Left kidney (tissue), 8 donors: ENCODE measurements at places on chromosomes 2 and 18. TPM values are rescaled to one million over a fixed set of nuclear protein-coding genes. Genes with fewer than 3 reads are reported as not detected.

The RIT2 gene
- 0.13 TPM for polyA plus RNA-seq

The CPS1 gene
- polyA plus RNA-seq: 6.1 TPM

The ZAP70 gene
- 2.2 TPM for polyA plus RNA-seq

The MLPH gene
- polyA plus RNA-seq: 3.6 TPM

The SCN3A gene
- 0.60 TPM for polyA plus RNA-seq

The LOXHD1 gene
- polyA plus RNA-seq: 1.4 TPM

The SERPINB10 gene
- 0.27 TPM for polyA plus RNA-seq

The DIPK1C gene
- 0.10 TPM for polyA plus RNA-seq

The CRYGD gene
- not detected for polyA plus RNA-seq

The CNNM3 gene
- polyA plus RNA-seq: 35.2 TPM

The RFTN2 gene
- 19.0 TPM for polyA plus RNA-seq

The EMILIN1 gene
- polyA plus RNA-seq: 57.7 TPM

The VIL1 gene
- 23.3 TPM for polyA plus RNA-seq

The DSEL gene
- 30.2 TPM for polyA plus RNA-seq

The SELENOI gene
- polyA plus RNA-seq: 27.6 TPM

The ST8SIA5 gene
- polyA plus RNA-seq: 1.0 TPM

The RMDN2 gene
- polyA plus RNA-seq: 14.5 TPM

The DSG1 gene
- polyA plus RNA-seq: 0.05 TPM

The UGT1A5 gene
- polyA plus RNA-seq: not detected

The NUP35 gene
- 26.7 TPM for polyA plus RNA-seq

The POMC gene
- 8.4 TPM for polyA plus RNA-seq

The CBLN2 gene
- polyA plus RNA-seq: 16.4 TPM

The KCNS3 gene
- polyA plus RNA-seq: 9.2 TPM

The SDC1 gene
- polyA plus RNA-seq: 22.2 TPM

The C1GALT1C1L gene
- polyA plus RNA-seq: 4.1 TPM

The POTEI gene
- 0.08 TPM for polyA plus RNA-seq

The DOK6 gene
- 21.8 TPM for polyA plus RNA-seq

The QPCT gene
- polyA plus RNA-seq: 13.2 TPM

The SCYGR6 gene
- not detected for polyA plus RNA-seq

The NYAP2 gene
- polyA plus RNA-seq: 0.17 TPM

The CASP10 gene
- 10.8 TPM for polyA plus RNA-seq

The ZNF397 gene
- 89.5 TPM for polyA plus RNA-seq

The SNED1 gene
- polyA plus RNA-seq: 8.2 TPM

The FOXD4L1 gene
- polyA plus RNA-seq: 0.60 TPM

The STK16 gene
- polyA plus RNA-seq: 34.9 TPM

The NEU2 gene
- not detected for polyA plus RNA-seq

The EPB41L3 gene
- 63.6 TPM for polyA plus RNA-seq

The KCNE4 gene
- 16.9 TPM for polyA plus RNA-seq

The KCNIP3 gene
- 17.7 TPM for polyA plus RNA-seq

The TMEM169 gene
- polyA plus RNA-seq: 14.0 TPM

The MYOM1 gene
- 8.3 TPM for polyA plus RNA-seq

The KLHL29 gene
- polyA plus RNA-seq: 11.9 TPM

The TFPI gene
- 39.0 TPM for polyA plus RNA-seq

The ZBTB7C gene
- 12.8 TPM for polyA plus RNA-seq
